ENCODE measurements at places on chromosomes 1 and 21.

DNA sequence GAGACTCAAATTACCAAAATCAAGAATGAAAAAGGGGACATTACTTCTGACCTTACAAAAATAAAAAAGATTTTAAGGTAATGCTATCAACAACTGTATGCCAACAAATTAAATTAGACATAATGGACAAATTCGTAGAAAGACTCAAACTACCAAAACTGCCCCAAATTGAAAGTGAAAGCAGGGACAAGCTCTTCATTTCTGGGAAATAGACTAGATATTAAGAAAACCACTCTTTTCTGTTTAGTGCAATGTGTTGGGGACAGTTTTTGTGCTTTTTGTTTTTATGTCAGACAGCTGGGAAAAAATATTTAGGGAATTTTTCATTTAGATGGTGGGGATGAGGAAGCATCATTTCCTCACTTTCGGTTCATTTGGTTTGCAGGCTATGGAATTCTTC, 4.9 kb upstream of the GBP1 start:
- no peak for DNase-seq

GRCh38 chr1:2594641-2595131, 8.1 kb downstream of the PRXL2B start:
- DNase-seq = no peak

- DNase-seq = no peak
Observed at GRCh38 chr1:213530611-213531320, 457.0 kb upstream of the PROX1 start.

- no peak for DNase-seq
Observed at GRCh38 chr1:145977486-145978470, 13.3 kb downstream of the POLR3GL start.

DNA sequence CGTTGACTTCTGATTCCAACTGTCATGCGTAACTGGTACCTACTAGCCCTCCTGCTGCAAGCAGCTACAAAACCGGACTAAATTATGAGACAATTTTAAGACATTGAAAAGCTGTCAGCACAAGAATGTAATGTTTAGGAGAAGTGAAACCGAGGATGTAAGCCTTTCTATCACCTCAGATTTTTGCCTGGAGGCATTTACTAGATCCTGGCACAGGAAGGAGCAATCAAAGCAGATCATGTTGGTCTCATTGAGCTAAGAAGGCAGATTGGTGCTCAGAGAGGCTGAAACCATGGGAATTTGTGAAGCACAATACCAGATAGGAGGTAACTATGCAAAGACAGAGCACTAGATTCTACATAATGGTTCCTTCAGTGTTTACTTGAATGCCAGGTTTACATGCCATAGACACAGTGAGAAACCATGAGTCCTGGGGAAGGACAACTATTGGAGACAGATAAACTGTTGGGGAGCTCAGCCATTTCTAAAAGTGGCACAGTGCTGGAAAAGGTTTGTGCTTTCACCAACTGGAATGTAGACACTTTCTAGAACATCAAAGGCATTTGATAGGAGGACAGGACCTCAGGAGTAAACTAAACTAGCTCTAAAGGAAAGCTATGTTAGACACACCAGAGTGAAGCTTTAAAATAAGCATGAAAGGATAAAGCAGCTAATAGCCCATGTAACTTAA, 179.4 kb downstream of the LYPLAL1 start:
- no peak for DNase-seq

DNA sequence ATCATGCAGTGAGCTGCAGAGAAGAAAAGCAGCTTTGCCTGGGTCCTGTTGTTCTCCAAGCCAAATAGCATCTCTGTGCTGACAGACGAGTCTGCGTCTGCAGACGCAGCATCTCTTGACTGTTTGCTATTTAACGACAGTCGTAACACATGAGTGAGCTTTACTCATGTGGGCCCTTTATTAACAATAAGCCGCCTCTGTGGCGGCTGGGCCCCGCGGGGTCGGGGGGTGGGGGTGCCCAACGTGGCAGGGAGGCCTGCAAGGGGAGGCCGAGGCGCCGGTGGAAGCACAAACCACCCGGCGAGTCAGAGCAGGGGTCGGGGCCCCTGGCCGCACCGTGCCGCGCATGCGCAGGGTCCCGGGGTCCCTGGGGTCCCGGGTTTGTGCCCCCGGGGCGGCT, 435.1 kb downstream of the KIF26B start:
- no peak for DNase-seq

- DNase-seq = no peak
Observed at GRCh38 chr1:246067432-246068216, 439.5 kb downstream of the SMYD3 start.

DNA sequence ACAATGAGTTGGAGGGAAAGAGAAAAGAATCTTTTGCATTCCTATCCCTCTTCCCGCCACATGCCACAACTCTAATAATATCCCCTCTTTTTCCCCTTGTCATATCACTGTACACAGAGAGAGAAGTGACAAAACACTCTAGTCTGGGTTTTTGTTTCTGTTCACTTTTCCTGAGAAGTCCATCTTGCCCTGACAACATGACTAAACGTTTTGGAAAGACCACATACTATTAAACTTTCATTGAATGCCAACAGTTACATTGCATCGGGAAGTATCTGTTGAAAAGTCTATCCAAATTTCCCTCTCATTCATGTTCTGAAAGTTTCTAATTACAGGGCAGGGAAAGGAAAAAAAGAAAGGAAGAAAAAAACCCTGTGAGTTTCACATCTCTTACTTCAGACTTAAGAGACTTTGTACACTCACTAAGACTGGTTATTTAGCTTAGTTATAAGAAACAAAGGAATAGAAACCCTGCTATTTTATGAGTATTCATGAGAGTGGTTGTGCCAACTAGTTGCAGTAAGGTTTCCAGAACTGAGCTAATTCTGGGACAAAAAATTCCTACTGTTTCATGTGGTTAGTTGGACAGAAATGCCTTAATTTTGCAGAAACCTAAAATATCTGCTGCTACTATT, 16.9 kb downstream of the PLA2G4A start:
- DNase-seq = no peak
